ENCODE measurements at places on chromosomes 13 and 19.

DNA sequence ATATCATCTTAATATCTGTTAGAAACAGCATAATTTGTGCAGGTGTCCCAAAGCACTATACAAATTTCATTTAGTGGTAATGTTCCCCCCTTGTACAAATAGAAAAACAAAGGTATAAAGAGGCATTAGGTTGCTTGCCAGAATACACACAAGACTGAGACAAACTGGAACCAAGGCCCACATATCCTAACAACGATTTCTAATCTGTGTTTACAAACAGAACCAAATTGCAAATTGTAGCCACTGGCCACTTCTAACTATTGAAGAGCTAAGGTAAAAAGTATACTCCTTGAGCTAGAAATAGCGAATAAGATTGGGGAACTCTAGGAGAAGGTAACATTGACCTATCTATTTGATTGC lies 526.1 kb downstream of the KLF12 start:
- DNase-seq: no peak

DNA sequence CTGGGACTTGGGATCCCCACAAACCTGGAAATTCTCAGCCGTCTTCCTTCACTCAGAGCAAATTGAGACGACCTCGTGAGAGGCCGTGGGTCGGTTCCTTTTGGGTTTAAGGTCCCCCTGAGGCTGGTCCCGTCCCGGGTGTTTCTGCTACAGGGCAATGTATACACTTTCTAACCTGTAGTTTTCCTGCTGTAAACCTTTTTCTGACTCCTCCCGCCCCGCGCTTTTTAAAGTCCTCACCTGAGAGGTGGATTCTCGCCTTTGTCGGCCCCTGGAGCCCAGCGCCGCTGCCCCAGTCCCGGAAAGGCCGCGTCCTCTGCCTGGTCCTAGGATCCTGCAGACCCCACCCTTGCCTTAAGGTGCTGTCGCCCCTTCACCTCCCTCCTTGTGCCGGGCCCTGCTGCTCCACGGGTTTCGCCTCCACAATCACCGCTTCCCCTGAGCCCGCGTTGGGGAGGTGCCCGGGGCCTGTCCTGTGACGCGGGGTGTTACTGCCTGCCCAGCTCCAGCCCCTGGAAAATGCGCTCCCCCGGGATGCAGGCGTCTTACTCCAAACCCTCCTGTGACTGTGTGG lies 391 bp downstream of the ZNF761 start:
- peak; percentile 60 for DNase-seq

GRCh38 chr13:80341101-80341755 lies at the start of gene SPRY2:
Gene SPRY2 (minus strand): TSS chr13:80341126. CDS start chr13:80337705, 3,421 bp downstream.
- DNase-seq: peak; percentile 98

DNA sequence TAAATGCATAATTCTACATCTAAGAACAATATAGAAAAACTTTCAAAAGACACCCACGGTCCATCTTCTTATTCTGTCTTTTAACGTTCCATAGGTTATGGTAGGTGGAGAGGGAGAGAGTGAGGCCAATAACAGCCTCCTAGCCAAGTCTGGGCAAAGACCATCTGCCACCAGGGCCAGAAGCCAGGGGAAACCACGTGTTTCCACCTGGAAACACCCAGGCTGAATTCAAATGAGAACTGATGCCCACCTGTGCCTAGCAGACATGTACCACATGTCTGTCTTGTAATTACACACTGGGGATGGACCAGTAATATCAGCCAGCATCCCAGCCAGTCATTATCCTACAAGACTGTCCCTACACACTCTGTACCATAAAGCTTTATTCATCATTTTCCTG lies 1573.1 kb downstream of the EFNB2 start:
- no peak for DNase-seq

DNA sequence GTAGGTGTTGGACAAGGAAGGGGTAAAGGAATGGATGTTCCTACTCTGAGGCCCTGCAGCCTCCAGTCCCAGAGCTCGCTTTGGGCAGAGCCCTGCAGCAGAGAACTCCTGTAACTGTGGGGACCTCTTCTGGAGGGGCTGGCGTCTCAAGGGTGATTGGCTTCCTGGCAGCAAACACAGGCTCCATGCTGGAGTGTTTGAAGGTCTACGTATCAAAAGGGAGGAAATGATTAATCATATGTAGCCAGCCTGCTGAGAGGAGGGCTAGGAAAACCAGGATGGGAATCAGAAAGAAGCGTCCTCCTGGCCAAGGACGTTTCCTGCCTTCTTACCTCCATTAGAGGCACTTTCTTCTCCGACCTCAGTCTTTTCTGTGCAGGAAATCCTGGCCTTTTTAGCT lies 208.5 kb downstream of the TSHZ3 start:
- no peak for DNase-seq

DNA sequence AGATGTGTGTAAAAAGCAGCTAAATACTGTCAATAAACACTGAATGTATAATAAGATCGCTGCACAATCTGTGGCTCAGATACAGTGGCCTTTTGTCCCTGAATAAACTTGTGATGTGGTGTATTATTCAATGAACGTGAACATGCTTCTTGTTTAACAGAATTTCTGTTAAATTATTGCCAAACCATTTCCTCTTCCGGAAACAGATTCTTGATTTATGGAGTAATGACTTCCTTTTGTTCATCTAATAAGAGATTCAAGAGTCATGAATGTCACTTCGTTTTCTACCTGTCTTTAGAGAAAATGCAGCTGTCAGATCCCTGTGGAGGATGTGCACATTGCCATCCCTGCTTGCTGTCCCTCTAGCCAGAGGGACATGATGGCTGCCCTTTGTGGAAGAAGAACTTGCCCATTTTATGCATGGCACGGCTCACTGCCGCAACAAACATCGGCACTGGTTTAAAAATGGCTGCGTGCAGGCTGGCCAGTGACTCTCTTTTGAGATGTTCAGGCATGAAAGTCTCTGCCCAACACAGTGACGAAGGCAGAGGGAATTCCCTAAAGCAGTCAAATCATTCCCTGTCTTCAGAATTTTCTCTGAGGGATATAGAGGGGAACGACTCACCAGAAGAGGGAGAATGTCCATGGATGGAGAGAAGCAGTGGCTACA lies 3.1 kb upstream of the TNFSF13B start:
- DNase-seq: no peak
